Esophagus mucosa (tissue), 1 donor: ENCODE measurements at places on chromosomes 3 and 15.

GRCh38 chr15:52100807-52101442 lies 11.7 kb downstream of the BCL2L10 start:
- ATAC-seq, result peak; percentile 40

DNA sequence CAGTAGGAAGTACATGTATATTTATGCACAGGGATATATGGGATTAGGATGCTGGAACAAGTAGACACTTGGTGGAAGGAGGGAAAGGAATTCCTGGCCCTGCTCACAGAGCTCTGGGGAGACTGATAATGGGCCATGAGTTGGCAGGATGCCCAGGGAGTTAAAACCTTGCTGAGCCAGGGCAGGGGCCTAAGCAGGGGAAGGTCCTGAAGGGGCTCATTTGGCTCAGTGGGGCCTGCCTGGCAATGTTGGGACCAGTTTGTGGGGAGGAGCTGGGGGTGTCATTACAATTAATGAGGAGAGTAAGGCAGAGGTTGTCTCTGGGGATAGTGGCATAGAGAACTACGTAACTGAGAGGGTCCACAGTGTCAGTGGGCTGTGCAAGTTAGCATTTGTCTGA lies 124.2 kb upstream of the ADPGK start:
- no peak for ATAC-seq

DNA sequence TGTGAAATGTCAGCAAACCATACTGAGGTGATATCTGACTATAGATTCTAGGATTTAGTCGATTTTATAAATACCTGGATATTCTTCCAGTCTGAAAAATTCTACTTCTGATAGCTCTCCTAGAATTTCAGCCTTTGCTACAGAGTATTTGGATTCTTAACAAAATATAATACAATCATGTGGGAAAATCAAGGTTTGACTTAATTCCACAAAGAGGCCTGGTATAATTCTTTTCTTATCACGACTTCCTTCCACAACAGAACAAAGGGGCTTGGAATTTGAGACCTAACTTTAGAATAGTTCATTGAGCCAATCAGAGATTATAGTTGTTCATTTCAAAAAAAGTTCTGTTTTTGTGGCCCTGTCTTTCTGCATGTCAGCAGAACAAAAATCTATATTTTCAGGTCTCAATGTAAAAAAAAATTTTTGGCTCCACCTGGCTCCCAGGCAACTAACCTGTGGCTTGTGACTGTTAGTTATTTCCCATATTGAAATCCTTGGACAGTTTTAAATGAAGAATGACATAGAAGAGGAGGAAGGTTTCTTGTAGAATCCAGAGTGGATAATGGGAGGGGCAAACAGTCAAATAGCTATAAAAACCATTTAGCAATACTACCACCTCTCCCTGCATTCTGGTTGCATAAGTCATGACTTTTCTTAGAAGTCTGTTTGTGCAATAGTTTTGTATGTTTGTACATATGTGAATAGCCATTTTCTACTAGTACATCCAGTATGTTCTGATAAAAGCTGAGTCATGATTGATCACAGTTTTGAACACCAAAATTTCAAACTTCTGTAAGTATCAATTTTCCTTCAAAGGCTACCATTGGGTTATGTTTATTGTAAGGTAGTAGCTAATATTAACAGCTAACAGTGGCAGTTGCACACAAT lies 4.0 kb downstream of the TM4SF1 start:
- peak; percentile 24 for ATAC-seq

- no peak for ATAC-seq
Measured at GRCh38 chr3:98741121-98741716, 21.9 kb upstream of the ST3GAL6 start.

DNA sequence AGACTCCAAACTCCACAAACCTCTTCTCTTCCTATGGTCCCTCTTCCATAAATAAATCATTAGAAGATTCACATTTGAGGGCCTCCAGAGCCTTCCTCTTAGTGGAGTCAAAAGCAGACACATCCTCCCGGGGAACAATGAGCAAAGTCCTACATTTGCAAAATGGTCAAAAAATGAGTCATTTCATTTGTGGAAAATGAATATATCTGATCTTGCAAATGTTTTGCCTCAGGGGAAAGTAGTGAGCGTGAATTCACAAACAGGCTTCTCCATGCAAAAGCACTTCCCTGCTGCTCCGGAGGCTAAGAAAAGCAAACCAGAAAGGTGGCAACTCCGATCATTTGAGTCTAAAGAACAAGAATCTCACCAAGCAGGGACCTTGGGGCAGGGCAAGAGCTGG lies 86.7 kb upstream of the IQSEC1 start:
- ATAC-seq, result no peak

DNA sequence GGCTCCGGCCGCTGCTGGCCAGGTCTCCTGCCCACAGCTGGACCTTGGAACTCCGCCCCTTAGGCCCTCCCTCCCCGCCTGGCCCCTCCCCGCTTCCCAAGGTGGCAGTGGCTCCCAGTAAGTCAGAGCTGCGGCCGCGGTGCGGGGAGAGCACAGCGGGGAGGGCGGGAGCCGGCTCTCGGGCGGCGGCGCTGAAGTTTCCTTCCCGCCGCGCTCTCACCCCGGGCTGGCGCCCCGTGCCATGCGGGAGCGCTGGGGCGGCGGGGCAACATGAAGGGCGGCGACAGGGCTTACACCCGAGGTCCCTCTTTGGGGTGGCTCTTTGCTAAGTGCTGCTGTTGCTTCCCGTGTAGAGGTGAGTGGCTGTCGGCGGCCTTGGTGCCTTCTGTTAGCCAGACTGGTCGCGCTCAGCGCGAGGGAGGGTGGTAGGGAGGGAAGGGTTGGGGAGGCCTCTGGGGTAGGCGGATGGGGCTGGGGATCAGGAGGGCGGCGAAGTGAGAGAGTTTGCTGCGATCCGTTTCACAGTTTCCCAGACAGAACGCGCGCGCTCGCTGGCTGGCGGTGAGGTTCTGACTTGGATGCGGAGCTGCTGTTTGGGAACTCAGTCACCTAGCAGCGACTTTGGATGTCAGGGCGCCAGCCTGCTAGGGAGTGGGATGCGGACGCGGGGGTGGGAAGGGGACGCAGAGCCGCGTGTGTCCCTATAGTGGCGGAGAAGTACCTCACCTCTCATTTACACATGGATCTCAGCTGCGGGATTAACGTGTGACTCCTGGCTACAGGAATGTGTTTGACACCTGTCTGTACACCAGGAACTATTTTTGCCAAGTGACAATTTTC lies 145.5 kb upstream of the UMPS start:
- peak; percentile 62 for ATAC-seq

- ATAC-seq, result peak; percentile 86
Measured at GRCh38 chr15:62896969-62897486, 145.5 kb upstream of the TPM1 start.

DNA sequence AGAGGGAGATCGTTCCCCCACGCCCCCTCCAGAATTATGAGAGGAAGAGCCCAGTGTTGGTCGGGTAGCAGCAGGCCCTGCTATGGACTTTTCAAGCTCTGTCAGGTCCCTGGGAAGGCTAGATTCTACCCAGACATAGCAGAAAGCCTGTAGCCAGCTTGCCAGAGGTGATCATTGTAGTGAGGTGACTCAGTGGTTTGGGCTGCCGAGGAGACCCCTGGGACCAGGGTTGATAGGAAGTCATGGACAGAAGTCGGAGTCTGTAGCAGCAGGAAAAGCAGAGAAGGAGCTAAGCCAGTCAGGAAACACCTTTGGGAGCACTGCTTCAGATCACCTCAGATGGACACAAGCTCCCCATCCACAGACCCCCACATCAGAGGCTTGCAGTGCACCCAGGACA lies 67.7 kb downstream of the CCNL1 start:
- ATAC-seq, result no peak

- ATAC-seq, result no peak
Measured at GRCh38 chr3:44674211-44674610, 25.7 kb downstream of the ZNF35 start.

GRCh38 chr3:78140866-78141265 lies 1101.0 kb downstream of the ROBO2 start:
- ATAC-seq, result no peak

GRCh38 chr15:63559753-63560152 lies 37.4 kb upstream of the FBXL22 start:
- no peak for ATAC-seq

DNA sequence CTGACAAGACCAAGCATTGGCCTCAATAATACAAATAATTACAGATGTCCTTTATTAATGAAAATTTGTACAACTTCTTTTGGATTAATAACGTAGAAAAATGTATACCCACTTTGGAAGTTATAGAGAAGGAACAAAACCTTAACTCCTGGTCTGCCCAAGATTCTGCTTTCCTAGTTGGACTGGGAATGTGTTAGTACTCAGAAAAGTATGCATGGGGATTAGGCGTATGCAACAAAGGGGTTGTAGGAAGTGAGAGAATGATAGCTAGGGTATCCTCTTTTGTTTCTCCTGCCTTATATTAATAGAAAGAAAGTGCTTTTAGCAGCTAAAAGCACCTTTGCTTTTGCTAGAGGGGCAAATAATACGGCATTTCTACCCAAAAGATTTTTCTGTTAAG lies 116.2 kb upstream of the LRRFIP2 start:
- ATAC-seq, result no peak

- no peak for ATAC-seq
Measured at GRCh38 chr3:72332036-72332435, 516.2 kb downstream of the SHQ1 start.

DNA sequence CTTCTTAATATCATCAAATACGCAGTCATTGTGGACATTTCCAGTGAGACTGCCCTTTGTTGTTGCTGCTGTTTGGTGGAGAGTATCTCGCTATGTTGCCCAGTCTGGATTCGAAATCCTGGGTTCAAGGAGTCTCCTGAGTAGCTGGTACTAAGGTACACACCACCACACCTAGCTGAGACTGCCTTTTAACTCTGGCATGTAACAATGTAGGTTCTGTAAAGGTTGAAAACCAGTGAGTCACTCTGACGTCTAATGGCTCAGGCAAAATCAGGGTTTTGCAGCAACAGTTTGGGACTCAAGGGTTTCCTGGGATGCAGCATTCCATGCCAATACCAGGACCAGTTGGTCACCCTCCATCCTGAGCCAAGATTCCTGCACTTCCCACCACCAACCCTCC lies 52.2 kb downstream of the AQP9 start:
- peak; percentile 62 for ATAC-seq

- ATAC-seq, result no peak
Measured at GRCh38 chr3:73586190-73586589, 38.6 kb downstream of the PDZRN3 start.

- no peak for ATAC-seq
Measured at GRCh38 chr15:67067930-67068551, 2.6 kb downstream of the SMAD3 start.

DNA sequence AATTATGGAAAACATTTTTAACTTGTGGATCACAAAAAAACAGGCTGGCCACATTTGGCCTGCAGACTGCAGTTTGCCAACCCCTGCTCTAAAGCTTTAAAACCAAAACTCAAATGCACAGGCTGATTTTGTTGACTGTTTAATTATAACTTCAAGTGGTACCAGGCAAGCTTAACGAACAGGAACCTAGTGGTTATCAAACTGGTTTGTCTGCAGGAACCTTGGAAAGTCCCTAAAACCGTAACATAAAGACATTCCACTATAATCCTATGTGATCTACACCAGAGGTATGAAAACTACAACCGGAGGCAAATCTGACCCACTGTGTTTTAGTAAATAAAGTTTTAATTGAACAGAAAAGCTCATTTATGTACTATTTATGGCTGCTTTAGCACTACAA lies 52.4 kb downstream of the TBL1XR1 start:
- peak; percentile 85 for ATAC-seq

DNA sequence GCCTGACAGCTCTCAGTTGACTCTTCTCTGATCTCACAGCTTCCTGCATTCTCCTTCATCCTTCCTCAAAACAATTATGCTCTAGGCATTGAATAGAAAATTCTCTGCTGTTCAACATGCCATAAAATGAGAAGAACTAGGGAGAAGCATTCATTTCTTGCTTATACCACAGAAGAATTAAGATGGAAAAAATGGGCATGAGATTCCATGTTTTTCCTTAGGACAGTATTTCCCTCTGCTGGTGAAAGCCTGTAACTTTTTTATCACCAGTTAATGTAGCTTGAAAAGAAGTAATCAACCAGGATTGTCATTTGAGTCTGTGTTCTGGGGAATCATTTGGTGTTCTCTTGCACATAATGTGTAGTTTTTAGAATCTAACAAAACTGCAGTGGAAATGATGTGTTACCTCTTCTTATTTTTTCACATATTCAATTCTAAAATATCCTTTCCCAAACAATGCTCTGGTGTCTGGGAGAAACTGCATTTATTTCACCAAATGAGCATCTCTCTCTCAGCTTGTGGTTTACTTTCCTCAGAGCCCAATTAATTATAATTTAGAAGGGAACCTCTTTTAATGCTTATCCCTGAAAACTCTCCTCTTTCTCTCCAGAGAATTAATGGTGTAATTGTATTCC lies 92.8 kb upstream of the DCBLD2 start:
- ATAC-seq, result peak; percentile 33

DNA sequence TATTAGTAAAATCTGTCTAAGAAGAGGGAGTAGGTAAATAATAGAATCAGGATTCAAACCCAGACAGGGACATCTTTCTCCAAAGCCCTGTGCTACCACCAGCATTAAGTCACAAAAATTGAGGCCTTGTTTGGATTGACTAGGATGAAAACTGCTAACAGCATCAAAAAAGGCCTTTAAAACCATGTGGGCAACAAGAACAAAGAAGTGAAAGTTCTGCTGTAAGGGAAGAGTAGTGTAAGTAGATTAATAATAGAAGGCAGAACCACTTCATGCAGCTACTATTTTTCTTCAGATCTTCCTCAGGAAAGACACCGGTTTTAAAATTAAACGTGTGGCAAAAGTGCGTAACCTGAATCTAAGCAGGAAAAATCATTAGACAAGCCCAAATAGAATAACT lies 15.3 kb upstream of the KBTBD12 start:
- ATAC-seq, result no peak

- no peak for ATAC-seq
Measured at GRCh38 chr15:47212222-47213010, 504.9 kb upstream of the SEMA6D start.

DNA sequence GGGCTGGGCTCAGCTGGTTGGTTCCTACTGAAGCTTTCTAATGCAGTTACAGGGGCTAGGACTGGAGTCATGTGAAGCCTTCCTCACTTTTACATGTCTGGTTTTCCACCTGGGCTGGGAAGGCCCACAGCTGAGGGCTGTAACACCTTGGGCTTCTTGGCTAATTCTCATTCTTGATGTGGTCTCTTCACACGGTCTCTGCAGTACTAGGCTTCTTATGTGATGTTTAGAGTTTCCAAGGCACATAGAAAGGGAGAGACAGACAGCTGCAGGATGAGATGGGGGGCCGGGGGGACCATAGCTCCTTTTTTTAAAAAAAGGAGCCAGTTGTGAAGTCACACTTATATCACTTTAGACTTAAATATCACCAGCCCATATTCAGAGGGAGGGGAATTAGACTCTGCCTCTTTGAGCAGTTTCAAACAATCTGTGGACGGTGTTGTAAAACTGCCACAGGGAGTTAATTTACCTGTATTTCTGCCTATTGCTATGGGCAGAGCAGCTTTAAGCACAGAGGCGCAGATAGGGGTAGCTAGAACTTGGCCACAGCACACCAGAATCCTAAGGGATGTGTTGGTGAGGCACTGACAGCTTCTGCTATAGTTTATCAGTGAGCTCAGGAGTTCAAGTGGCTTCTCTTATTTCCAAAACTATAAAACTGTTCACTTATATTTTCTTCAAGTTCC lies 46.7 kb downstream of the NKIRAS1 start:
- ATAC-seq, result no peak
